Purkinje cell (primary cell): ENCODE measurements at places on chromosomes 6 and 20. TPM values are rescaled to one million over a fixed set of nuclear protein-coding genes. Genes with fewer than 3 reads are reported as not detected.

The HLA-DQB1 gene
- polyA plus RNA-seq: 1.0 TPM in 1 of 2 replicates, not detected in the other

The PHACTR1 gene
- polyA plus RNA-seq: 2.1 and 11.9 TPM in 2 replicates

The DEFB125 gene
- polyA plus RNA-seq: not detected in 2 replicates

The RGS17 gene
- polyA plus RNA-seq: 3.1 and 5.8 TPM in 2 replicates

The HELZ2 gene
- not detected in 2 replicates for polyA plus RNA-seq

The HLA-G gene
- not detected in 2 replicates for polyA plus RNA-seq

The COL9A3 gene
- polyA plus RNA-seq: 1.3 and 1.8 TPM in 2 replicates

The ISM1 gene
- 4.6 and 5.4 TPM in 2 replicates for polyA plus RNA-seq

The SIGLEC1 gene
- not detected in 2 replicates for polyA plus RNA-seq

The NKX2-2 gene
- 0.69 and 2.0 TPM in 2 replicates for polyA plus RNA-seq

The KIF25 gene
- polyA plus RNA-seq: 5.7 and 13.7 TPM in 2 replicates

The MCHR2 gene
- polyA plus RNA-seq: not detected in 2 replicates

The FABP7 gene
- 164 and 244 TPM in 2 replicates for polyA plus RNA-seq

The CUL9 gene
- polyA plus RNA-seq: 2.7 and 5.5 TPM in 2 replicates

The PBOV1 gene
- polyA plus RNA-seq: not detected in 2 replicates

The C6orf132 gene
- polyA plus RNA-seq: not detected in 2 replicates

The KCNK5 gene
- polyA plus RNA-seq: not detected in 2 replicates

The SPATA2 gene
- 1.8 and 2.6 TPM in 2 replicates for polyA plus RNA-seq

The MYLK2 gene
- not detected in 2 replicates for polyA plus RNA-seq

The MED23 gene
- polyA plus RNA-seq: 11.3 and 13.9 TPM in 2 replicates

The PSMB9 gene
- polyA plus RNA-seq: 0.23 and 0.32 TPM in 2 replicates

The SRSF12 gene
- 5.5 and 8.6 TPM in 2 replicates for polyA plus RNA-seq

The SSTR4 gene
- not detected in 2 replicates for polyA plus RNA-seq

The KCNQ5 gene
- polyA plus RNA-seq: 3.2 TPM in 1 of 2 replicates, not detected in the other

The SLC2A10 gene
- 0.28 TPM in 1 of 2 replicates, not detected in the other for polyA plus RNA-seq

The DYNLT2 gene
- 2.8 and 4.0 TPM in 2 replicates for polyA plus RNA-seq

The CLPSL2 gene
- 1.9 TPM in 1 of 2 replicates, not detected in the other for polyA plus RNA-seq

The FOXF2 gene
- 0.39 and 0.67 TPM in 2 replicates for polyA plus RNA-seq

The BPIFA1 gene
- not detected in 2 replicates for polyA plus RNA-seq

The OR2H2 gene
- 12.3 and 14.3 TPM in 2 replicates for polyA plus RNA-seq

The EXOC2 gene
- 16.9 and 22.7 TPM in 2 replicates for polyA plus RNA-seq

The HRH3 gene
- not detected in 2 replicates for polyA plus RNA-seq

The MLN gene
- not detected in 2 replicates for polyA plus RNA-seq

The TAAR6 gene
- not detected in 2 replicates for polyA plus RNA-seq

The TREM2 gene
- not detected in 2 replicates for polyA plus RNA-seq

The ANKRD66 gene
- not detected in 2 replicates for polyA plus RNA-seq

The SLC26A8 gene
- 1.4 and 2.9 TPM in 2 replicates for polyA plus RNA-seq

The TSHZ2 gene
- polyA plus RNA-seq: 0.91 and 3.8 TPM in 2 replicates

The MEP1A gene
- polyA plus RNA-seq: not detected in 2 replicates

The SEMG1 gene
- polyA plus RNA-seq: not detected in 2 replicates

The SLC17A1 gene
- not detected in 2 replicates for polyA plus RNA-seq
